Vagina (tissue), 2 donors: ENCODE measurements at places on chromosomes 2 and 18. TPM values are rescaled to one million over a fixed set of nuclear protein-coding genes. Genes with fewer than 3 reads are reported as not detected.

- no peaks in the 10 kb centered on the region for H3K27me3 ChIP-seq
- DNase-seq: no peak
- H3K27ac ChIP-seq: no peak overlapping the region
Measured at GRCh38 chr18:79574938-79575525, 104.6 kb upstream of the CTDP1 start.

DNA sequence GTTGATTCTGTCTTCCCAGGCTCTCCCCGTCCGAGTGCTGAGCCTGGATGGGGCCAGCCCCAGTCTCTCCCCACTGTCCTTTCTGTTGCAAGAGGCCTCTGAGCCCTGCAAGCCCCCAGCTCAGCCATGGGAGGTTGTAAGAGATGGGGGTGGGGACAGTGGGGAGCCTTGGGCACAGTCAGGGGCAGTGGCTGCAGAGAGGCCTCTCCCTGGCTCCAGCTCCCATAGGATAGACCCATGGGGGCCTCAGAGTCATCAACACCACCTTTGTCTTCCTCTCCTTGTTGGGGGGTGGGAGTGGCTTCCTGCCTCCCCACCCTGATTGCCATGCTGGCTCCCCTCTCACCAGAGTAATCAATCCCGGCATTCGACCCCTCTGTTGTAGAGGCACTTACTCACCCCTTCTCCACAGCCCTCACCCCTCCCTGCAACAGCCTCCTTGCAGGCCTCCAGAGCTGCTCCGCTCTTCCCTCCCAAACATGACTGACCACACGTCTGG is 37.5 kb upstream of the NPAS2 start:
- H3K36me3 ChIP-seq: no peaks in the 10 kb centered on the region
- peaks cover 8% of the 10 kb centered on the region for H3K4me1 ChIP-seq
- no peak overlapping the region for H3K4me3 ChIP-seq
- H3K27ac ChIP-seq: no peak overlapping the region
- no peak for DNase-seq
- no peaks in the 10 kb centered on the region for H3K27me3 ChIP-seq

- no peak overlapping the region for H3K27ac ChIP-seq
- no peaks in the 10 kb centered on the region for H3K27me3 ChIP-seq
- no peaks in the 10 kb centered on the region for H3K36me3 ChIP-seq
- H3K4me1 ChIP-seq: no peaks in the 10 kb centered on the region
Measured at GRCh38 chr2:58852243-58852642, 611.1 kb upstream of the FANCL start.

DNA sequence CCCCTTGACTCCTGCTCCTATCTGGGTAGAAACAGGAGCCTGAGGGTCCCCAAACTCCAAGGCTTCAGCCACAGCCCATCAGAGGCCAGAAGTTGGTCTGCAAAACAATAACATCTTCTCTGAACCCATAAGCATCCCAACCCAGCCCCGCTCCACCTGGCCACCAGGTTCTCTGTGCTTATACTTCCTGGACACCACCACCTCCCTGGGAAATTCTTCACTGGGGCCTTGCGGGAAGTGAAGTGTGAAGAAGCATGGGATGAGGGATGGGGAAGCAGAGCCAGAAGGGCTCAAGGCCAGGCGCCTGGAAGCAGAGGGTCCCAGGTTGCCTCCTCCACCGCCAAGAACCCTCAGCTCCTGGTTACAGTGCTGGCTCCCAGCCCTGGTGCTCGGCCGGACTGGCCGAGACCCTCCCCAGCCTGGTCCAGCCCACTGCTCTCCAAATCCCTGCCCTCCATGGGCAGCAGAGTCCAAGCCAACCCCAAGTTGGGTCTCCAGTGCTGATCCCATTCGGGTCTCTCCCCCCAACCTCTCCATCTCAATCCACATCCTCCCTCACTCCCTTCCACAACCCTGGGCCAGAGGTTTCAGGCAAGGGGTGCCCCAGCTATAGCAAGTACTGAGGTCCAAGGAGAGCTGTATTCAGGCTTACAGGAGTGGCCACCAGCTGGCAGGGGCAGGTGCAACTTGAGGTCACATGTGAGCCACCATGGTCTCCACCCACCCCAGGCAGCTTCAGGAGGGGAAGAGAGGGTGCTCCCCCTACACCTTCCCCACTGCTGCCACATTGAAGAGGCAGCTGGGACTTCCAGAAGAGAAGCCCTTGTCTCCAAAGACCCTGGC is 60.7 kb downstream of the TNS1 start:
- H3K27me3 ChIP-seq: no peaks in the 10 kb centered on the region
- no peak for DNase-seq

GRCh38 chr18:40868110-40868858 is 1086.8 kb upstream of the PIK3C3 start:
- no peak overlapping the region for H3K27ac ChIP-seq
- no peaks in the 10 kb centered on the region for H3K36me3 ChIP-seq
- no peak for DNase-seq
- H3K4me1 ChIP-seq: no peaks in the 10 kb centered on the region
- H3K27me3 ChIP-seq: no peaks in the 10 kb centered on the region
- H3K4me3 ChIP-seq: no peak overlapping the region

Gene ATP8B1
- total RNA-seq: 41.5 TPM

DNA sequence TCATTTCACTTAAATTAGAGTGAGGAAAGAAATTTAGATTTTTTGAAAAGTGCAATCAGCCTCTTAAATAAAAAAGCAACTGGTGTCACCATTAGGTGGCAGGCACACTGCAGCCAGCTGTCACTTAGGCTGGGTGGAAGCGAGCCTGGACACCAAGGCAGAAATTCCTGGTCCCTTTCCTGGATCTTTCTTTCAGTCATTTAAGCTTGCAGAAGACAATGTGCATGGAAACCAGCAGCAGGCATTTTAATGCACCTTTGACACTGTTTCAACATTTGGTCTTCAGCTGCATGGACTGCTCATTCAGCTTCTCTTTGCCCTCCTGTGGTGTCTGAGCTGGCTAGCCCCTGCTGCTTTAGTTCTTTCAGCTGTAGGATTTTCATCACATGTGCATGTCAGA is 61.0 kb downstream of the AQP4 start:
- no peaks in the 10 kb centered on the region for H3K4me1 ChIP-seq
- H3K36me3 ChIP-seq: no peaks in the 10 kb centered on the region
- H3K4me3 ChIP-seq: no peak overlapping the region

GRCh38 chr18:5980721-5981120 is 85.4 kb upstream of the TMEM200C start:
- no peak overlapping the region for H3K4me3 ChIP-seq
- no peak for DNase-seq
- no peak overlapping the region for H3K27ac ChIP-seq
- H3K36me3 ChIP-seq: no peaks in the 10 kb centered on the region
- H3K27me3 ChIP-seq: no peaks in the 10 kb centered on the region
- no peaks in the 10 kb centered on the region for H3K4me1 ChIP-seq

Gene TMEM198
- 1.5 TPM for total RNA-seq

Gene IL1F10
- not detected for total RNA-seq

DNA sequence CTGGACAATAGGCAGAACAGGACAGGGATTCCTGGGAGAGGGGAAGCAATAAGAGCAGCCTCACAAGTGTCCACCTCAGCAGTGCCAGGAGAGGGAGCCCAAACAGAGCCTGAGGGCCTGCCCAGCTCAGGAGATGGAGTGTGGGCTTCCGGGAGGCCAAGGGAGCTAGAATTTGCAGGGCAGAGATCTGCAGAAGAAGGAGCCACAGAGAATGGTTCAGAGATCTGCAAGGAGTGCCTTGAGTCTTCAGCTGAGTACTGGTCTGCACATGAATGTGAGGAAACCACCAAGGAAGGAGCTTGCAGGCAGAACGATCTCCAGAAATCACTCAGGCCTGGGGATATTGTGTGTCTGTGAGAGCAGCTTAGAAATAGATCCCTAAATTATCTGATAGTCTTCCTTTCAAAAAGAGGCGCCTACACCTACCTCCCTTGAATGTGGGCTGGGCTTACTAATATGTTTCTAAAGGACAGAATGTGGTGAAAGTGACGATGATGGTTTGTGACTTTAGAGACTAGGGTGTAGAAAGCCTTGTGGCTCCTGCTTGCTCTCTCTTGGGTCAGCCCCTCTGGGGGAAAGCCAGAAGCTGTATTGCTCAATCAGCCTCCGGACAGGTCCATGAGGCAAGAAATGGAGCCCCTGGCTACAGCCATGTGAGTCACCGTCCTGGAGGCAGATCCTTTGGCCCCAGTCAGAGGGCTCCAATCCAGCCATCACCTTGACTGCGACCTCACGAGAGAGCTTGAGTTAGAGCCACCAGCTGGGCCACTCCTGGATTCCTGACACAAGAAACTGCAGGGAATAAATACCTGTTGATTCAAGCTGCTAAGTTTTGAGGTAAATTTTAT is 7.6 kb upstream of the LPIN1 start:
- no peaks in the 10 kb centered on the region for H3K36me3 ChIP-seq
- no peaks in the 10 kb centered on the region for H3K27me3 ChIP-seq
- peak; percentile 97 for DNase-seq

GRCh38 chr2:55441280-55441892 is 21.7 kb upstream of the CCDC88A start:
- no peak for DNase-seq
- no peaks in the 10 kb centered on the region for H3K36me3 ChIP-seq
- no peaks in the 10 kb centered on the region for H3K4me1 ChIP-seq
- no peaks in the 10 kb centered on the region for H3K27me3 ChIP-seq

- DNase-seq: no peak
- no peaks in the 10 kb centered on the region for H3K4me1 ChIP-seq
- no peaks in the 10 kb centered on the region for H3K27me3 ChIP-seq
- no peaks in the 10 kb centered on the region for H3K36me3 ChIP-seq
Measured at GRCh38 chr18:2009942-2010697, 561.2 kb downstream of the METTL4 start.

Gene STAT4
- total RNA-seq: 9.1 TPM

- no peaks in the 10 kb centered on the region for H3K36me3 ChIP-seq
- no peak overlapping the region for H3K27ac ChIP-seq
Measured at GRCh38 chr18:62736077-62736855, 20.9 kb downstream of the PHLPP1 start.

DNA sequence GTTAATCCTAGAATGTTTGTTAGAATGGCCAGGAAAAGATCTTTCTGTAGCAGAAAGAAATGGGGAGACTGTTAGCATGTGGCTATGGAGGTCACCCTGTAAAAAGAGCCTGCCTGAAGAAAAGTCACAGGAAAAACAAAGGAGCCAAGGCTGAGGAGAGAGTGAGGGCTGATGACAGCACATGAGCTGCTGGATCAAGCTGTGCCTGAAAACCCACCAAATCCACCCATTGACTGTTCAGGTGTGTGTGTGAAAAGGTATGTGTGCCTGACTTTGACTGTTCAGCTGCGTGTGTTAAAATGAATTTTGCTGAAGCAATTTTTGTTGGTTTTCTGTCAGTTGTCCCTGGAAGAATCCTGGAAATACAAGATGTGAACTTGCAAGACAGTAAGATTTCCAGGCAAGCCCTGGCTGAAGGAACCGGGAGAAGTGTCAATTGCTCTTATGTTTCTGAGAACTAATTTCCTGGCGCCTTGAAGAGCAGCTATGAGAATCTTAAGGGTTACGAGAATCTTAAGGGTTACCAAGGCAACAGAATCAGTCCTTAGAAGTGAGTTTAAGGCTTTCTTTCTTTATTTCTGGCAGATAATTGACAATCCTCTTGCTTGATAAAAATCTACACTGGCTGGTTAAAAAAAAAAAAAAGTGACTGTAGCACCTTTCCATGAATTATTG is 73.0 kb upstream of the LGALSL start:
- H3K27ac ChIP-seq: no peak overlapping the region
- no peak overlapping the region for H3K4me3 ChIP-seq
- no peaks in the 10 kb centered on the region for H3K36me3 ChIP-seq
- no peak for DNase-seq

GRCh38 chr18:55546851-55547704 is 40.9 kb downstream of the TCF4 start:
- peak overlapping the region; percentile 18 for H3K27ac ChIP-seq
- peaks cover 27% of the 10 kb centered on the region for H3K4me1 ChIP-seq
- no peak for DNase-seq
- no peak overlapping the region for H3K4me3 ChIP-seq
- no peaks in the 10 kb centered on the region for H3K36me3 ChIP-seq
- no peaks in the 10 kb centered on the region for H3K27me3 ChIP-seq

Gene SERPINB11
- 8.6 TPM for total RNA-seq

GRCh38 chr2:120343433-120344105 is 2.4 kb upstream of the INHBB start:
- DNase-seq: no peak
- peaks cover 40% of the 10 kb centered on the region for H3K4me1 ChIP-seq
- H3K4me3 ChIP-seq: peak overlapping the region; percentile 61
- H3K27me3 ChIP-seq: no peaks in the 10 kb centered on the region
- H3K36me3 ChIP-seq: no peaks in the 10 kb centered on the region

Gene ASB1
- 16.7 TPM for total RNA-seq

Gene ADCY3
- total RNA-seq: 90.6 TPM

GRCh38 chr2:130825966-130826253 is 10.8 kb upstream of the ARHGEF4 start:
- H3K27ac ChIP-seq: no peak overlapping the region
- peaks cover 15% of the 10 kb centered on the region for H3K4me1 ChIP-seq
- H3K4me3 ChIP-seq: no peak overlapping the region
- no peak for DNase-seq
